ENCODE measurements at places on chromosomes 1 and 21. TPM values are rescaled to one million over a fixed set of nuclear protein-coding genes. Genes with fewer than 3 reads are reported as not detected.

The IFT25 gene
- 10.5 TPM for total RNA-seq

The RAB3GAP2 gene
- total RNA-seq, result 26.4 TPM

The GPR37L1 gene
- not detected for total RNA-seq

The RSBN1 gene
- 14.2 TPM for total RNA-seq

The NUF2 gene
- 4.2 TPM for total RNA-seq

The TFF2 gene
- total RNA-seq, result not detected

The FCGR3A gene
- not detected for total RNA-seq

The RYR2 gene
- 0.26 TPM for total RNA-seq

The SPATA1 gene
- 0.13 TPM for total RNA-seq

The DIO1 gene
- total RNA-seq, result not detected

The TIE1 gene
- total RNA-seq, result 667 TPM

The PTGFR gene
- 0.13 TPM for total RNA-seq

The AGMAT gene
- total RNA-seq, result 0.38 TPM

The RNU1-3 gene
- total RNA-seq, result under 0.01 TPM

The CHRM3 gene
- 0.26 TPM for total RNA-seq

The BMP8A gene
- total RNA-seq, result 0.13 TPM

The NUDT4B gene
- 11.9 TPM for total RNA-seq

The SLAMF9 gene
- not detected for total RNA-seq

The PODN gene
- not detected for total RNA-seq

The KRTAP6-3 gene
- total RNA-seq, result not detected

The IL20 gene
- total RNA-seq, result not detected

The OR10Z1 gene
- total RNA-seq, result not detected

The TEX35 gene
- not detected for total RNA-seq

The CRYAA gene
- not detected for total RNA-seq

The KRTAP21-2 gene
- total RNA-seq, result not detected
